ENCODE measurements at places on chromosomes 16 and 17. TPM values are rescaled to one million over a fixed set of nuclear protein-coding genes. Genes with fewer than 3 reads are reported as not detected.

- DNase-seq, result peak; percentile 91
These were observed 88.5 kb downstream of the CLEC16A start for GRCh38 chr16:11032922-11033291.

DNA sequence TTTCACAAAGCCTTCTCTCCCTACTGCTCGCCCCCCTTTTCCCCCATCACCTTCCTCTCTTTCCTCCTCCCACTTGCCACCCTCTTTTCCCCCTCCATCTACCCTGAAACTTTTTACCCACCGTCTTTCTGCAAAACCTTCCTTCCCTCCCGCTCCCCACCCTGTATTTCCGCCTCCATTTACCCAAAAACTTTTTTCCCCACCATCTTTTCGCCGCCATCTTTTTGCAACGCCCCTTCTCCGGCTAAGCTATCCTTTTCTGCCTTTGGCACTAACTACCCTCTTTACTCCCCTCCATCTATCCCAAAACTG is 205.2 kb upstream of the WSB1 start:
- no peak for DNase-seq

- no peak for DNase-seq
These were observed 9.4 kb downstream of the SGCA start for GRCh38 chr17:50175035-50175807.

DNA sequence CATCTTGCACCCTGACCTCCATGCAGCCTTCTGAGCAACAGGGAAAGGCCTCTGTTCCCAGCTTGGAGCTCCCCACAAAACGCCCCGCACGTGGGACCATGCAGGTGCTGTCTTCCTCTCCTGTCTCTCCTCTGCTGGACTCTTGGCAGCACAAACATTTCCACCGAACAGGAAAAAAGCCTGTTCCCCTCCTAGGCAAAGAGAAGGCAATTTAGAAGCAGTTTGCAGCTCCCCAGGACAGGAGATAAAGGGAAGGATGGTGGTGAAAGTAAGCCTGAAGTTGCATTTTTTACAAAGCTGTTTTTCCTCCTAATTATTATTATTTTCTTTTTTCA is 7.7 kb upstream of the CIBAR2 start:
- no peak for DNase-seq

DNA sequence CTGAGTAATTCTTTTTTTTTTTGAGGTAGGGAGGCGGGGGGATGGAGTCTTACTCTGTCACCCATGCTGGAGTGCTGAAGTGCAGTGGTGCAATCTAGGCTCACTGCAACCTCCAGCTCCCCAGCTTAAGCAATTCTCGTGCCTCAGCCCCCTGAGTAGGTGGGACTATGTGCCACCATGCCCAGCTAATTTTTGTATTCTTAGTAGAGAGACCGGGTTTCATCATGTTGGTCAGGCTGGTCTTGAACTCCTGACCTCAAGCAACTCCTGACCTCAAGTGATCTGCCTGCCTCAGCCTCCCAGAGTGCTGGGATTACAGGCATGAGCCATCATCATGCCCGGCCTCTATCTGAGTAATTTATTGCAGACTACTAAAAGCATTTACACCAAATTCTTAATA is 19.4 kb downstream of the KPNB1 start:
- no peak for DNase-seq

- no peak for DNase-seq
These were observed 24.5 kb downstream of the ADORA2B start for GRCh38 chr17:15969463-15969862.

DNA sequence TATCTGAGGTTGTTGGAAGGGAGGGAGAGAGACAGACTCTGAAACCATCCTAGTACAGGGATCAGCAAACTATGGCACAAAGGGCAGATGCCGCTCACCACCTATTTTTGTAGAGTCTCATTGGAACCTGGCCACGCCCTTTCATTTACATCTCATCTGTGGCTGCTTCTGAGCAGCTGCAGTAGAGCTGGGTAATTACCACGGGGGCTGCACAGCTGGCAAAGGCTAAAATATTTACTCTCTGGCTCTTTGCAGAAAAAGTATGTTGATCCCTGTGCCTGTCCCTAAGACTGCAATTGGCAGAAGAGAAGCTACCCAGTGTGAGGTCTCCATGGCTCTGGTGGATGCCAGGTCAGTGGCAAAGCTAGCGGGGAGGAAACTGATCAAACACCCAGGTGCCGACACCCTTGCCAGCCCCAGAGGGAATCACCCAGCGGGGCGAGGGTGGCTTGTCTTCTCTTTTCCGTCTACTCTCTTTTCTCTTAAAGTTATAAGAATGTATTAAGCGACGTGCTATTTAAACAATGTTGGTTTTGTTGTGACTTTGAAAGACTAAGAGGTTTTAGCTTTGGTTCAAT is 14.0 kb downstream of the CEP295NL start:
- DNase-seq, result no peak

GRCh38 chr16:4936181-4936990 is 562 bp downstream of the PPL start:
- no peak for DNase-seq

DNA sequence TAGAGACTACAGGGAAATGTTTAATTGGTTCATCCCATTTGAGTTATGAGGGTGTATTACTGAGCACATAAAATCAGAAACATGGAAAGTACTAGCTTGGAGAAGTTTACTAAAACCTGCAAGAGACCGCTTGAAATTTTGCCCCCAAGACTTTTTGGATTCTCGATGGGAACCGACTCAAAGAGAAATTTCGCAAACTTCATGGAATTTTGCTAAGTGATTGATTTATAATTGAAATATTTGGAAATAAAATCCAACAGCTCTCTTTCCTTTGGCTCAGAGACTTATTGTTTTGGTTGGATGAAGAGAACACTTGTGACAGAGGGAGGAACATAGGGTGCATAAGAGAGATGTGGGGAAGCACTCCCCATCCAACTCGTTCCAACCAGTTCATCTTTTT is 574.4 kb downstream of the WWOX start:
- no peak for DNase-seq

- peak; percentile 62 for DNase-seq
These were observed 57.3 kb upstream of the CCL1 start for GRCh38 chr17:34420254-34420766.

GRCh38 chr17:10071141-10071540 is 127.3 kb downstream of the GAS7 start:
- no peak for DNase-seq

DNA sequence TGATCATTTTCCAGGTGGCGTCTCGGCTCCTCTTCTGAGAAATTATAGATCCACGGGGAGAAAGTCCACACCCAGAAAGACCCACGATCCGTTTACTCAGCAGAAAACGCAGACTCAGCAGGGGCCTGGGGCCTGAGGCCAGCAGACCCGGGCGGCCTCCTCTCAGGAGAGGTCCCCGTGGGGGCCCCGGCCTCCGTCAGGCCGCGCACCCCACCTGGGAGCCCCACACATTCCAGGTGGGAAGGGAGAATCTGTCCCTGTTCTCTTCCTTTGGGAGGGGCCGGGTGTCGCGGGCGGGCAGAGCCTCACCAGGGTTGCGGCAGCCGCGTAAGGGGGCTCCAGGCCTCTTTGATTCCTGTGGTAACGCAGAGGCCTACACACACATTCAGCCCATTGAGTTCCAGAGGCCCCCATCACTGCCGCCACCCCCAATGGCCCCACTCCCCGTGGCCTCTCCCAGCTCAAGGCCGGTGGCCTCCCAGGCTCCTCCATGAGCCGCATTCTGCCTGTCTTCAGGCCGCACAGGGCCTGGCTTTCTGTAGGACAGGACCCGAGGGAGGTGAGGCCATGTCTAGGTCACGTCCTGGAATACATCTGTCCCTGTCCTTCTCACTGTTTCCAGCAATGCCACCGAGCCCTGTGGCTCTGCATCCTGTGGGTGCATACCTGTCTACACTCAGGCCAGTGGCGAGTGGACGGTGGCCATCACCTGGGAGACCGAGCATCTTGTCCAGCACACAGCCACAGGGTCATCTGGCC is 1.6 kb upstream of the IGFALS start:
- DNase-seq, result peak; percentile 2

DNA sequence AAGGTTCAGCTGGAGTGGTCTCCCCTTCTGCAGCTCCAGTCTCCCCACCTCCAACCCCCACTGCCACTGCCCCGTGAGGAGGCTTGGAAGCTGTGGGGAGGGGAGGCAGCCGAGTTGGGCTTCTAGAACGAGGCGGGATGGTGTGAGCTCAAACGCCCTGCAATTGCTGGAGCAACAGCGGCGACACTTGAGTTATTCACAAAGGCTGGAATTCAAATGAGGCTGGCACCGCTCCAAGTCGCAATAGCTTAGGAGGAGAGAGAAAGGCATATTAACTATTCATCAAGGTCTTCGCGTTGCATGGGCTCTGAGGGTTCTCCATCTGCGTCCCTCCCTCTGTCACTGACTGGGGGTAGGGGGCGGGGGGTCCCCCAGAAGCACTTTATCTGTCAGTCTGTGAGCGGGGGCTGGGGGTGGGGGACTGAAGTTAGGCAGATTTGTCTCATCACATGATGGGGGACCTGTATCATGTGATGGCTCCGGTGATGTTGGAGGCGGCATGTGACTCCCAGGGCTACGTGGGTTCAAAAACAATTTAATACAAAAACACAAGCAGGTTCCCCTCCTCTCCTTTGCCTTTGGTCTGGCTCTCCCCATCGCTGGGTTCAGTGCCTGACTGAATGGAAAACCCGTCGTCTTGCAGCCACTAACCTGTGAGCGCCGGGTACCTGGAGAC is 70.5 kb downstream of the RBBP6 start:
- peak; percentile 48 for DNase-seq

DNA sequence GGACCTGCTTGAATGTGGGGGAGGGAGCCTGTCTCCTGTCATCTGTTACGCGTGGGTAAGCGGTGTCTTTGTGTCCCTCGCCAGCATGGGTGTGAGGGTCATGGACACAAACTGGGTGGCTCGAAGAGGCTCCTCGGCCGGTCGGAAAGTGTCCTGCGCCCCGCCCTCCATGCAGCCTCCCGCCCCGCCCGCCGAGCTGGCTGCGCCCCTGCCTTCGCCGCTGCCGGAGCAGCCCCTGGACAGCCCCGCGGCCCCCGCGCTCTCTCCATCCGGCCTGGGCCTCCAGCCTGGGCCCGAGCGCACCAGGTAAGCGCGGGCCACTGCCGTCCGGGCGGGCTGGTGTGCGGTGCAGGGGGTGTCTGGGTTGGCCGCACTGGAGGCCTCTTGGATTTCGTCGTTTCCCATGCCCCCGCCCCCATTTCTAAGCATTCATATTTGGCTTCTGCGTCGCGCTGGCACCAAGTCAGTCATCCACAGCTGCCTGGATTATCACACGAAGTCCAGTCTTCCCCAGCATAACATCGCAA is 43.8 kb downstream of the ELAC2 start:
- DNase-seq, result peak; percentile 60

GRCh38 chr17:57273490-57273889 is 17.2 kb downstream of the MSI2 start:
- DNase-seq, result no peak

DNA sequence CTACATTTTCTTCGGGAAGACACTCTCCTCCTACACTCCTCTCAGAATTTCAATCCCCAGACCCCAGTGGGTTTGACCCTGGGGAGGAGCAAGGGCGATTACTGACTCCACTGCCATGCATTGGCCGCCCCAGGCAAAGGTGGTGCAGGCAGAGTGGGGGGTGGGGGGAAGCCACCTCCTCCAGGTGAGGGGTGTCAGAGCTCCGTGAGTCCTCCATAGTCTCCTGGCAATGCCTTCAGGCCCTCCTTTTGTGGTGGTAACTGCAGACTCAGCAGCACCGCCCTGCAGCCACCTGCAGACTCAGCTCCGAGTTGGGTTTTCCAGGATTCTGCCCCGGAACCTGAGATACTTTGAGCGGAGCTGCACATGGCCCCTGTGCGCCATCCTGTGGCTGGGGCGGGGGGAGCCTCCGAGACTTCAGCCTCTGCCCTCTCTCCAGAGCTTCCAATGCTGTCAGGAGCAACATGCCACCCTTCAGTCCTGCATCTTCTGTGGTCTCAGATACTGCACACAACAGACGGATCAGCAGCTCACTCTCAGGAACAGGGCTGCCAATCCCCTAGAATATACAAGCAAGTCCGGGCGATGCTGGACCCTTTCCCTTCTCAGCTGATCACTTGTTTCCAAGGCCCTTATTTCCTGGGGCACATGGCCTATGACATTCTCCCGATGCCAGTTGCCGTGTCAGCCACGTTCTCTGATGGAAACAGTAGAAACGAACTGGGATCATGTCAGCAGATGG is 2.4 kb upstream of the SLC47A2 start:
- DNase-seq, result no peak

GRCh38 chr16:76882105-76882504 is 308.9 kb upstream of the MON1B start:
- DNase-seq, result no peak

DNA sequence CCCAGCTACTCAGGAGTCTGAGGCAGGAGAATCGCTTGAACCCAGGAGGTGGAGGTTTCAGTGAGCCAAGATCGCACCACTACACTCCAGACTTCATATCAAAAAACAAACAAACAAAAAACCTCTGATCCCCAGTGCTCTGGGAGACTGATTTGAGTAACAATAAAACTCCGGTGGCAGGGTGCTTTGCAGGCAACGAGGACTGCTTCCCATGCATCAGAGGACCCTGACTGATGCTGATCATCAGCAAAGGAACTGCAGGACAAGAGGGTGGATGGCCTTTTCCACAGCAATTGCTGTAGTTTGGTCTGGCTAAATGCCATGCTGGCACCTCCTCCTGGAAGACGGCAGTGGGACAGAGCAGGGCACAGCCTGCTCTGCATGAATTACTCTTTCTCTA is 6.4 kb upstream of the SLC39A11 start:
- DNase-seq, result no peak

DNA sequence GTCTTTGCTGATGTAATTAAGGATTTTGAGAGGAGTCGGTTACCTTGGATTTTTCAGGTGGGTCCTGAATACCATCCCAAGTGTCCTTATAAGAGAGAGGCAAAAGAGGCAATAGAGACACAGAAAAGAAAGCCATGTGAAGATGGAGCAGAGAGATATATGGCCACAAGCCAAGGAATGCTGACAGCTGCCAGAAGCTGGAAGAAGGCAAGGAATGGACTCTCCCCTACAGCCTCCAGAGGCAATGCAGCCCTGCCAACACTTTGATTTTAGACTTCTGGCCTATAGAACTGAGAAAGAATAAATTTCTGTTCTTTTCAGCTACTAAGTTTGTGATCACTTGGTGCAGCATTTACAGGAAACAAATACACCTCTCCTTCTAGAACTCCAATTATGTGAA is 8.2 kb upstream of the RNFT1 start:
- peak; percentile 28 for DNase-seq

TVP23A gene
- 3.1 TPM for polyA plus RNA-seq

TSPOAP1 gene
- 4.2 TPM for polyA plus RNA-seq

TLCD1 gene
- polyA plus RNA-seq, result 4.1 TPM

TEX19 gene
- not detected for polyA plus RNA-seq

SULT1A2 gene
- polyA plus RNA-seq, result 0.85 TPM

IL4R gene
- polyA plus RNA-seq, result 12.8 TPM

PRSS8 gene
- polyA plus RNA-seq, result 0.46 TPM

HOXB6 gene
- polyA plus RNA-seq, result 3.5 TPM

NXPH3 gene
- 1.3 TPM for polyA plus RNA-seq

RUNDC3A gene
- polyA plus RNA-seq, result 1.9 TPM

TMEM235 gene
- not detected for polyA plus RNA-seq

SUZ12 gene
- polyA plus RNA-seq, result 17.1 TPM

CLCN7 gene
- 27.3 TPM for polyA plus RNA-seq

APOBR gene
- polyA plus RNA-seq, result 0.90 TPM
